ENCODE measurements at places on chromosomes 2 and 18.

DNA sequence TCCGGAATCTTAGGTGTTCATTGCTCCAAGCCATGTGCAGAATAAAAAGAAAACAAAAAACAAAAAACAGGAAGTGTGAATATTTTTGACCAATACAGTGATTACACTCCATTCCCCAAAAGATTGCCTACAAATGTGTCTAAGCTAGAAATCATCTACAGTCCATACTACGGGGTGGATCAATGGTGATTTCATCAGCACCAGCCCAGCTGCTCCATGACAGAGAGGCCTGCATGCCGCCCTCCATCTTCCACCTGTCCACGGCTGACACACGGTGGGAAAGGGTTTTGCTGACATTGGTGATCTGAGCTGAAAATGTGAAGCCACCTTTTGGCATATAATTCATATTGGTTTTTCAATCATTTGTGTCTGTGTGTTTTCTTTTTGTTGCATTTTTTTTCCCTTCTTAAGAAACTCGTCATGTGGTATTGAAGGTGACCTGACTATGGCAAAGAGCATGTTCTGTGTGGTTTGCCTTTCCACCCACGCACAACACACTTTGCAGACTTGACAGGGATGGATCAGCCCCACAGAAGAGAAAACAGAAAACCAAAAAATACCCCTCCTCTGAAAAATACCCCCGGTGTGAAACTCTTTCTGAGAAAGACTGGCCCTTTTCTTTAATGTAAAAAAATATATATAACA, 533.1 kb downstream of the RNF144A start:
- DNase-seq = peak; percentile 71

DNA sequence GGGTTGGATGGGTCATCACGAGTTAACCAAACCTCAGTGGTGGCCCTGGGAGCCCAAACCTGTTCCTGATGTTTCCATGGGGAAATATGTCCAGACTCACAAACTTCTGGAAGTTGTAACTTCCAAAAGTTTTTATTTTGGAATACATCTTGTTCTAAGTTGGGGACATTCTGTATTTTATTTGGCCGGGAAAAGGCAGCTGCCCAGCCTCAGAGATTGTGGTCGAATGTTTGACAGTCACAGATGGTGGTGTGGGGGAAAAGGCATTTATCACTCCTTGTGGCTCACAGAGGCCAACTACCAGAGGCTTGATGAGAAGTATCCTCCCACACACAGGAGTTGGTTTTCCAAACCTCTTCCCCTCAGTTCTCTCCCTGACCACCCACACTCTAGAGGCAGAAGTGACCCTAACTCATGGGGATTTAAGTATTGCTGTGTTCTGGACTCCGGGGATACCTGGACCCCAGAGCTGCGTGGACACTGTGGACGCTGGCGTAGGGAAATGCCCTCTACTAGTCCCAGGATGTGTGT, 124.7 kb upstream of the PPP1CB start:
- DNase-seq = no peak

DNA sequence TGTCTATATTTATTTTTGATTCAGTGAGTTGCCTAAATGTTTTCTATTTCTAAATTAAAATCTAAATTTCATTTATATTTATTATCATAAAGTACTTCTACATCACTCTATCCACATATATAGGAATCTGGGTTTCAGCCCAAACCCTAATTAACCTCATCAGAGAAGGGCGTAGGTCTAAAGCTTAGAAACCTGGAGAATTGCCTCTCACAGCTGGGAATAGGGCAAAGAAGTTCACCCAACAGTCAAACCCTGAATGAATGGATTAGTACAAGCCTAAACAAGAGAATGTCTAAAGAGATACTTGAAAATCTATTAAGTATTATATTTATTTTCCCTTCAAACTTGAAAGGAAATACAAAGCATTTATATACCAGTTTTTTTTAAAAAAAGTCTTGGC, 26.2 kb downstream of the TFPI start:
- no peak for DNase-seq

DNA sequence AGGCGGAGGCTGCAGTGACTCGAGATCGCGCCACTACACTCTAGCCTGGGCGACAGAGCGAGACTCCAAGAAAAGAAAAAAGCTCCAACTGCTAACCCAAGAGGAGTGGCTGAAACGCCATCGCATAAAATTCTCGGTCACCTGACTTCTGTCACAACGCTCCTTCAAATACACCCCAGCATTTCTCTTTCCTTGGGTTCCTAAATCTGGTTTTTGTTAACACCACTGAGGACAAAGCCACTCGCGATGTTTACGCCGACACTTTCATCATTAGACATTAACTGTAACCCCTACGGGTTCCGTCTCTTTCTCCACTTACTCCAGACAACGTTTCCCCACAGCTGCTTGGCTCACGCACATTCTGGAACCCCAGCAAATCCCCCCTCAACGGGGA, 679 bp downstream of the CLK1 start:
- DNase-seq = no peak

GRCh38 chr18:58359218-58359617, 269.7 kb downstream of the ALPK2 start:
- no peak for DNase-seq

DNA sequence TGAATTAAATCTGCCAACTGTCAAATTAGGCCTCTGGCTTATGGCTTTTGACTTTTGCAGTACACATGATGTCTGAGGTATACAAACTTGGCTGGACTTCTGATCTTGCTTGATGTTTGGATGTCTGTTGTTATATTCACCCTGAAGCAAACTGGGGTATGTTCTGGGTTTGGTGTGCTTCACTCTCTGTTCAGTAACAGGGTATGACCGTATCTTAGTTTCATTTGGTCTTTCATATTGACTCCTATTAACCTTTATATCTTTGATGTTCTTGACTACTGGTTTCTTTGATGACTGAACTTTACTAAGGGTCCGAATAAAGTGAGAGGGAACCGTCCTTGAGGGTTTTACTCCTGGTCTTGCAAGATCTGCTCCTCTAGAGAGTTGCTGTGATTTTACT, 8.2 kb downstream of the CKAP2L start:
- no peak for DNase-seq
